ENCODE measurements at places on chromosomes 13 and 19. TPM values are rescaled to one million over a fixed set of nuclear protein-coding genes. Genes with fewer than 3 reads are reported as not detected.

The STOML3 gene
- total RNA-seq: 0.16 TPM

The TEX101 gene
- total RNA-seq: not detected

The CYSLTR2 gene
- total RNA-seq: not detected

The C19orf33 gene
- total RNA-seq: 12.7 TPM

The KCNN4 gene
- 3.0 TPM for total RNA-seq

The MAP4K1 gene
- total RNA-seq: 1.7 TPM

The STAP2 gene
- 71.6 TPM for total RNA-seq

The VSTM2B gene
- not detected for total RNA-seq

The GATAD2A gene
- total RNA-seq: 118 TPM

The AP1M2 gene
- 196 TPM for total RNA-seq

The HPN gene
- 21.1 TPM for total RNA-seq

The ZNF418 gene
- total RNA-seq: 0.50 TPM

The PDS5B gene
- total RNA-seq: 54.9 TPM
